ENCODE measurements at places on chromosomes 3 and 15. TPM values are rescaled to one million over a fixed set of nuclear protein-coding genes. Genes with fewer than 3 reads are reported as not detected.

Gene PLAAT1
- 0.72 TPM for total RNA-seq

- H3K4me3 ChIP-seq = peak overlapping the region; percentile 73
- peak overlapping the region; percentile 90 for H3K27ac ChIP-seq
- DNase-seq = peak; percentile 71
- H3K4me1 ChIP-seq = no peaks in the 10 kb centered on the region
- H3K36me3 ChIP-seq = peaks cover 3% of the 10 kb centered on the region
Observed at GRCh38 chr3:63912768-63913588, 795 bp upstream of the SCAANT1 start.

Gene MELTF
- 8.7 TPM for total RNA-seq

DNA sequence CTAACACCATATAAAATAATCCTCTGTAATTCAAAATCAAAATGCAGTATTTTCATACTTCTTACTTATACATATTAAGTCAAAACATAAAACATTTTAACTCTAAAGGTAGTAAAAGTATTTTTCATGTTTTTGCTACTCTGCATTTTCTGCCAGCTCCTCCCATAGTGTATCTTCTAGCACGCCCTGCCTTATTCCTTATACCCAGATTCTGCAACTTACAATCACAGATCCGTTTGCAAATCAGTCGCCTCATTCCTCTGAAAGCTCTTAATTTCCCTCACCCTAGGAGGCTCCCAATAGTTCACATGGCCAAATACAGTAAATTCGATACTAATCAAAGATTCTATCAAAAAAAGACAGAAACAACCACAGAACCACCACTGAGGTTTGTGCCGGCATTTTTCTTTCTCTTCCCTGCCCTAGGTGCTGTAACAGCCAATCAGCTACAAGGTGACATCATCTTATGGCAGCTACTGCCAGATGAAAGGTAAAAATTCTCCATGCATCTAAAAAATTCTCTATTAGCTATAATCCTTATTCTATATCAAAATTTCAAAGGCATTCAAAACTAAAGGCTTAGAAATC, 72.9 kb downstream of the CLASP2 start:
- H3K27ac ChIP-seq = no peak overlapping the region
- H3K36me3 ChIP-seq = no peaks in the 10 kb centered on the region

Gene SUCLG2
- total RNA-seq = 62.8 TPM
